ENCODE measurements at places on chromosomes 2 and 18.

DNA sequence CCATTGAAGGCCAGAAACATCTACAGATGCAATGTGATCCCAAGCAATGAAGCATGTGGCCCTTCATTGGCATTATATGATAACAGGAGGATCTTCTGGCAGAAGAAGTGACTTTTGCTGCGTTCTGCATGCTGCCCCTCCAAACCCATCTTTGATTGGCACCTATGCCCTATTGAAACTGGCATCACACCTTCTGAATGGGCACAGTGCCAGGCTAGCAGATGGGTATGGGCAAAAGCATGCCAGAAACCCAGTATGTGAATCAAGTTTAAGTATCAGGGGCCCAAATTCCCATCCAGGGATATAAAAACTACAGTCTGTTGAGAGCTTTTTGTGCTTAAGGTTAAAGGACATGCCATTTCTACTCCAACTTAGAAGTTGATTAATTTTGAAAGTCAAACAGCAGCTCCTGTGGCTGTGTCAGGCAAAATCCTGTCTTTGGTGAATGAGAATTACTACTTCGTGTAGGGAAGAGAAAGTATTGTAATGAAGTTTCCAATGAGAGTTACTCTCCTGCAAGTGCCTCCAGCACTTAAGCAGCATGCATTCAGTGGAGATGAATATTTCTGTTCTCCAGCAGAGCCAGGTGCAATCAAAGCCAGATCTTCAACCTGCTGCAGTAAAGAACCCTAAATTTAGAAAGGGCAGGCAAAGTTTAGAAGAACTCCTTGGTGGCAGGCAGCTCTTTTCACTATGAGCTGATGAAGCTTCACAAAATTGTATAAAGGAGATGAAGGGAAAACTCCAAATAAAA is 8.6 kb downstream of the VRK2 start:
- no peak for DNase-seq

- no peak for DNase-seq
Observed at GRCh38 chr2:45741161-45741850, 89.8 kb downstream of the PRKCE start.

- no peak for DNase-seq
Observed at GRCh38 chr2:58127111-58127510, 80.5 kb downstream of the VRK2 start.

GRCh38 chr2:165203689-165204559 is at the start of gene SCN3A:
SCN3A (minus strand) TSS chr2:165204050; CDS start chr2:165176394, 27,656 bp downstream.
- peak; percentile 67 for DNase-seq

DNA sequence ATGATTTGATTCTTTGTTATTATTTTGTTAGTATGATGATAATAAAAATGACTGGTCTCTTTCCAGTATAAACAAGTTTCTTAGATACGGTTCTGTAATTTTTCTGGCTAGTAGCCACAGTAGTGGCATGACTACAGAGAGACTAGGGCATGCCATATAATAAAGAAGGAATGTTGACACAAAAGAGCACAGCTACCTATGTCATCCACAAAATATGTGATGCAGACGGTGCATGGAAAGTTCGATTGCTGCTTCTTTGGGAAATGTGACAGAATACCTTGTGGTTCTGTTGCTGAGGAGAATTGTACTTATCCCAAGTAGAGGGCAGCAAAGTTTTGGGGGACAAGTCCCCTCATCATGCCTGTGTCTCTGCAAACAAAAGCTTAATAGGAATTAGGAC is 26.1 kb upstream of the SETBP1 start:
- no peak for DNase-seq

DNA sequence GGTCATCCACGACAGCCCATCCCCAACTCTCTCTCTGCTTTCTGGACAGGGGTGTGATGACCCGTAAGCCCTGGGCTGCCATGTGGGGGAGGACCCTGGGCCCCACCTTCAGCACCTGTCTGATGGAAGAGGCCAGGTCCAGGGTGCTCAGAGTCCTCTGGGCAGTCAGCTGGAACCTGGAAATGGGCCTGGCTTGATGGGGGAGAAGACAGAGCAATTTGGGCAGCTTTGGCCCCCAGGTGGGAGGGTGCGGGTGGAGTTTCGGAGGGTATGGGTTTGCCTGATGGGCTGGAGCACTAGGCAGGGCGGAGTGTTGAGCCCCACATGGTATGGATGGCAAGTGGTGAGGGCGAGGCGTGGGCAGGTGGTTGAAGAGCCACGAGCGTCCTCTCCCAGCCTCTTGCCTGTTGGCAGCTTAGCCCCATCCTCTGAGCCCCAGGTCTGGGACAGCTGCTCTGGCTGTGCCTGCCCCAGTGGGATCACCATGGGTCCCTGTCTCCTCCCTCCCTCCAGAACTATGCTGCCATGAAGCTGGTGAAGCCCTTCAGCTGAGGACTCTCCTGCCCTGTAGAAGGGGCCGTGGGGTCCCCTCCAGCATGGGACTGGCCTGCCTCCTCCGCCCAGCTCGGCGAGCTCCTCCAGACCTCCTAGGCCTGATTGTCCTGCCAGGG is 232.7 kb downstream of the DYSF start:
- no peak for DNase-seq

DNA sequence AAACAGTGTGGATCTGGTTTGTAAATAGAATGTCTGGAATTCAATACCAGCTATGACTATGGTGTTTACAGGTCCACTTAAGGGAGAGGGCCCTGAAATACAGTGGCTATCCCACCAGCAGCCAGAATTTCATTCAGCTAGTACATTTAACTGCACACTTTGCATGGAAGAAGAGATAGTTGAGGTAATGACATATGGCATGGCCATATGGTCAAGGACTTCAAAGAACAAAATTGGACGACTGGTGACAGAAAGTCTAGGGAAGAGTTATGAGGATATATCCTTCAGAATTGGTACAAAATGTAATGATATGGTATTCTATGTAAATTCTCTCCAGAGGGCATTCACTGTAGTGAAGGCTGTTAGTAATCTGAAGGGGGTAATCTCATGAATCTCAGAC is 105.0 kb downstream of the IKZF2 start:
- no peak for DNase-seq

DNA sequence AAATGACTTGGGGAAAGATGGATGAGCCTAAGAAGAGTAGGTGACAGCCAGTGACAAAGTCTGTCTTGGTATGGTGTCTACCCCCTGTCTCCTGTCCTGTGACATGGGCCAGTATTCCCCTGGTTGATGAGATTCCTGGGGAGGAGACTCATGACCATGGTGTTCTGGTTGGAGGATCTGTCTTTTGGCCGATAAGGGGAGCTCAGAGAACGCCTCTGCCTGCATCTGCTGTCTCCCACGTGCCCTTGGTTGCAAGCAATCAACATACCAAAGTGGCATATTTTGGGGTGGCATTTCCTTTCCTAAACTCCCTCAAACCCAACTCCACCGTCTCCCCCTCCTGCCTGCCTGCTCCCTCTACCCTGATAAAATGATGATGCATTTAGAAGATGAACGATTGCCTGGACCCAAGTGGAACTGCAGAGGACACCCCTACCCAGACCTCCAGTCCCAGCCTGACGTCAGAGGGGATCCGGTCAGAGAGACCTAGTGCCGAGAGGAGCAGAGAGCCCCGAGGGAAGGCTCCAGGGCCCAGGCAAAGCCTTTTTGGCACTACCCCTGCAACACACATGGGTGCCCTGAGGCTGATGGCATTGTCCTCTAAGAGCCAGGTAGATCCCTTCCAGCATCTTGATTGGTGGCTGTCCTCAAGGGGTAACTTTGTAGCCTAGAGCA is 124.2 kb upstream of the MSH6 start:
- DNase-seq: no peak

- DNase-seq: peak; percentile 94
Observed at GRCh38 chr2:191571163-191571769, 106.7 kb upstream of the NABP1 start.

- peak; percentile 4 for DNase-seq
Observed at GRCh38 chr2:85441864-85442263, 23.4 kb downstream of the SH2D6 start.

All from OCI-M1 (cell line).